ENCODE measurements at places on chromosomes 1 and 21.

GRCh38 chr1:66375125-66375524 is 158.8 kb upstream of the SGIP1 start:
- DNase-seq, result no peak

DNA sequence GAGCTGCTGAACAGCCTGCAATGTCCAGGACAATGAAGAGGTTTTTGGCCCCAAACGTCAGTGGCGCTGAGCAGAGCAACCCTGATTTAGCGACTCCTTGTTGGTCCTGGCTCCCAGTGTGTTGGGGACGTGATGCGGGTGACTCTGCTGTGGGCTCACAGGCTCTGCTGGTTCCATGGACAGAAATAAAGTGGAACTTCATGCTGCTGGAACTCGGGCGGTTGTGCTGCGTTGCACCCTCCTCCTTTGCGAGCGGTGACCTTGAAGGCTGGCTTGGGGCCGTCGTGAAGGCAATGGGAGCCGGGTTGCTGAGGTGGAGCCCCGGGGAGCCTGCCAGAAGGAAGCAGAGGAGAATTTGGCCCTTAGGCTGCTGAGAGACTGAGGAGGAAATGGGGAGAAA is 122.6 kb upstream of the C1orf174 start:
- no peak for DNase-seq

- no peak for DNase-seq
Measured at GRCh38 chr1:235913311-235913710, 46.6 kb upstream of the LYST start.

GRCh38 chr1:165833358-165833757 is 5.9 kb downstream of the UCK2 start:
- DNase-seq, result no peak

DNA sequence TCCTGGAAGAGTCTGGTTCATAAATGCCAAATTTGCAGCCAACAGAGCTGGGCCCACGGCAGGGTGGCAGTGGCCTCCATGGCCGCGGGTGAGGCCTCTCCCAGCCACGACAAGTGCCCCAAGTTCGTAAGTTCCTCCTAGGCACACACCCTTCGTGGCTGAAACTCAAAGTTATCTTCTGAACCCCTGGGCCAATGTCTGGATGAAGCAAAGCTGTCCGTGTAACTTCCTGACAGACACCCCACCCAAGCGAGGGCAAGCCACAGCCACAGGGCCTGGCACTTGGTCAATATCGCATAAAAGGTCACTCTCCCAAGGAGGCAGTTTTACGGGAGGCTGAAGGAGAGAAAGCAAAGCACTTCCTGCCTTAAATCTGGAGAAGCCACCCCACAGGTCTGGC is 27.8 kb upstream of the GPR153 start:
- DNase-seq, result no peak

- DNase-seq, result no peak
Measured at GRCh38 chr1:97084546-97084945, 363.0 kb downstream of the PTBP2 start.

GRCh38 chr1:186849826-186850225 is 21.1 kb downstream of the PLA2G4A start:
- DNase-seq, result no peak

DNA sequence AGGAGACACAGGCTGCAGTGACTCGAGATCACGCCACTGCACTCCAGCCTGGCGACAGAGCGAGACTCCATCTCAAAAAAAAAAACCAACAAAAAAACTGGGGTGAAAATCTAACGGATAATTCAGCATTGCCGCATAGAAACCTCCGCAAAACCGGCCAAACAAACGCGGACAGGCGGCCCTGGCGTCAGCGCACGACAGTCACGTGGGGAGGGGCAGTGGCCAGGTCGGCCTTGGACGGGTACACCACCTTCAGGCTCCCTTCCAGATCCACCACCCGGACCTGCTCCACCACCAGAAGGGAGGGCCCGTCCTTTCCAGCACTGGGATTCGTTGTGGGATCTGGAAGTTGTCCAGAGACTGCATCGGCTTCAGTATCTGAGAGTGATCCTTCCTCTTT is 8.4 kb downstream of the SMIM1 start:
- DNase-seq, result no peak

DNA sequence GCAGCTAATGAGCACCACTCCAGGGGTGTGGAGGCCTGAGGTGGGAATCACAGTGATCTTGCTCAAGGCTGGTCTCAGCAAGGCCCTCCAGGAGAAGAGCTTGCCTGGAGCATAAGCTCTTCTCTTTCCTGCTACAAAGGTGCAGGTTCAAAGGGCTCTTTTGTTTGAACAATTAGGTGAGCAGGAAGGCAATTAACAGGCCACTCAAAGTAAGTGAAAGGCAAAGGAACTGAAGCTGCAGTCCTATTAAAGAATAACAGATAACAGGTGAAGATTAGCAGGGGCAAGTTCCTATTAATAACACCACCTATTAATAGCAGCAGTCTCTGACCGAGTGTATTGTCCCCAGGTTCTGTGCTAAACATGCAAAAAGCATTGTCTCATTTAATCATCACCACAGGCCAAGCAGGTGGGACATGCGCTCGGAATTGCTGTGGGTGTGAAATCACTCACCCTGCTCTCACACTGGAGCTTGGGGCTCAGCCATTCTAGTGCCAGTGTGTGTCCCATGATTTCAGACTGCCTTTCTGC is 113.8 kb downstream of the RHOU start:
- DNase-seq, result no peak

GRCh38 chr1:69088571-69088970 is 479.2 kb upstream of the LRRC7 start:
- DNase-seq, result no peak

GRCh38 chr1:227899141-227899819 is 48.5 kb downstream of the WNT9A start:
- no peak for DNase-seq

GRCh38 chr1:5837976-5838653 is 154.1 kb downstream of the NPHP4 start:
- no peak for DNase-seq

Data from astrocyte of the cerebellum (primary cell).